ENCODE measurements at places on chromosomes 3 and 15.
A peak's percentile ranks its signal among the peaks of the same experiment; 100 is the strongest.

DNA sequence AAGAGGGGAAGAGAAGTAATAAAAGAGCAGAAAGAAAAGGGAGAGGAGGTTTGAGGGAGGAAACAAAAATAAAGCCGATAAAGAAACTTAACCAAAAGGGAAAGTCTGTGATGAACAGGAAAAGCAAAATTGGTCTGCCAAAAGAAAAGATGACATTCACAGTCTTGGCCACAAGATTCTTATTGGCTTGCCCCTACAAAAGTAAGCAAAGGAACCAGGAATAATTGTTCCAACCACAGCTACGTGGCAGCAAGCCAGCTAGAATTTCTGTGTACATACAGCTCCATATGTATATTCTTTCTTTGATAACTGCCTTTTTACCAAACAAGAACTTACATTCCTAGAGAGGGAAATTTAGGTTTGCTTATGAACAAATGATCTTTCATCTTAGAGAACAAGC is 79.6 kb downstream of the MLH1 start:
- no peak for DNase-seq

- DNase-seq: no peak
Measured at GRCh38 chr15:55872471-55872870, 120.9 kb downstream of the NEDD4 start.

DNA sequence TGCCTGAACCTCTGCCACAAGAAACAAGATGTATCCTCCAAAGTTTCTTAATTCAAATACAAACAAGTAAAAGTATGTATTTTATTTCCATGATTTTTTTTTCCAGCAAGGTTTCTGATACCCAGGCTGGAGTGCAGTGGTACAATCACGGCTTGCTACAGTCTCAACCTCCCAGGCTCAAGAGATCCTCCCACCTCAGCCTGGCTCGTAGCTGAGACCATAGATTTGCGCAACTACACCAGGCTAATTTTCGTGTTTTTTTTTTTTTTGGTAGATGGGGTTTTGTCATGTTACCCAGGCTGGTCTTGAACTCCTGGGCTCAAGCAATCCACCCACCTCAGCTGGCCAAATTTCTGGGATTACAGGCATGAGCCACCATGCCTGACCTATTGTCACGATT is 12.2 kb upstream of the VEPH1 start:
- DNase-seq: no peak

DNA sequence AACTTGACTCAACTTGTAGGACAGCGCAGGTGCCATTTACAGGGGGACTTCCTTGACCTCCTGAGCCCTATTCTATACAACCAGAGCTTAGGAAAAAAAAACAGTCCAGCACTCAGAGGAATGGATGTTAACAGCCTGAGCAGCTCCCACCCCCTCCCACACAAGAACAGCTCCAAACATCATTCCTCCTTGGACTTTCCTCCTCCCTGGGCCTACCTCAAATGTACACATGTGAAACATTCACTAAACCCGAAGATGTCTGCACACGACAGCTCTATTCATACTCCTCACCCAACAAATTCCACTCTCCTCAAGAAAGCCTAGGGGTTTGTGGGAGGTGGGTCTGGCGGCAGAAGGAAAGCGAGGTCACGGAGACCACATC is 503 bp upstream of the ATRIP start:
- no peak for DNase-seq

DNA sequence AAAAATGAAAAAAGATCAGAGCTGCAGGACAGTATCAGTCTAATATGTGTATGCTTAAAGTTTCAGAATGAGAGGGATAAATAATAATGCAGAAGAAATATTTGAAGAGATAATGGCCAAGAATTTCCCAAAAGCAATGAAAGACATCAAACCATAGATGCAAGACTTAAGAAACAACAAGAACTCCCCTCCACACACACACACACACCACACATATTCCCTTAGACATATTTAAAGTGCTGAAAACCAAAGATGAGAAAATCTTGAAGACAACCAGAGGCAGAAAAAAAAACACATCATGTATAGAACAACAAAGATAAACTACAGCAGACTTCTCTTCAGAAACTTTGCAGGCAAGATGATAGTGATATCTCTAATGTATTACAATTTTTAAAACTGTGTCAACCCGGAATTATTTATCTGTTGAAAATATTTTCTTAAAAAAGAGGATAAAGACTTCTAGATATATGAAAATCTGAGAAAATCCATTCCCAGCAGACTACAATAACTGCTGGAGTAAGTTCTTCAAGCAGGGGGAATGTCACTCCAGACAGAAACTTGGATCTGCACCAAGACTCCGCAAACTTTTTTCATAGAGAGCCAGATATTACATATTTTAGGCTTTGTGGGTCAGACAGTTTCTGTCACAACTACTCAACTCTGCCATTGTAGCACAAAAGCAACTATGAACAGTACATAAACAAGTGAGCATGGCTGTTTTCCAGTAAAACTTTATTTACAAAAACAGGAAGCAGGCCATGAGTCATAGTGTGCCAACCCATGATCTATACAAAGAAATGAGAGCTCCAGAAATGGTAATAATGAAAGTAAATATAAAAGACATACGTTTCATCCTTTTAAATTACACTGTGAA is 223.4 kb upstream of the CGNL1 start:
- no peak for DNase-seq

- DNase-seq: no peak
Measured at GRCh38 chr3:41173926-41174885, 25.1 kb upstream of the CTNNB1 start.

DNA sequence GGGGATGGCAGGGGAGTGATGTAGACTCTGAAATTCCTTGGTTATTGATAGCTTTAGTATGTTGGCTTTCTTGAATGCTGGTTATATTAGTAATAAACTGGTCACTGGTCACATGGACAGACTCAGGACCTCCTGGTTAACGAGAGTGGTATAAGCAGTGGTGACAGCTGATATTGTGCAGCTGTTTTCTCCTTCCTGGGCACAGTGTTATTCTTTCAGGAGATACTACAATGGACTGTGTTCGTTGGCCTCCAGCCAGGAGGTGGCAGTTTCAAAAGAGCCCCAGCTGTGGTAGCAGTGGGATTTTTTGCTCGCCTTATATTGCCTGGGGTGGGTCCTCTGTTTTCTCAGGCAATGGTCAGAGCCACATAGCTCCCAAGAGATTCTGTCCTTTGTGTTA is 181.6 kb upstream of the RBMS3 start:
- no peak for DNase-seq

- DNase-seq: no peak
Measured at GRCh38 chr3:103906304-103906703, 1460.4 kb upstream of the ALCAM start.

- peak; percentile 32 for DNase-seq
Measured at GRCh38 chr3:108477511-108478147, 32.8 kb downstream of the MYH15 start.

- DNase-seq: no peak
Measured at GRCh38 chr3:186220911-186221645, 112.2 kb upstream of the ETV5 start.

- no peak for DNase-seq
Measured at GRCh38 chr15:73054417-73054953, 2.2 kb downstream of the NEO1 start.

DNA sequence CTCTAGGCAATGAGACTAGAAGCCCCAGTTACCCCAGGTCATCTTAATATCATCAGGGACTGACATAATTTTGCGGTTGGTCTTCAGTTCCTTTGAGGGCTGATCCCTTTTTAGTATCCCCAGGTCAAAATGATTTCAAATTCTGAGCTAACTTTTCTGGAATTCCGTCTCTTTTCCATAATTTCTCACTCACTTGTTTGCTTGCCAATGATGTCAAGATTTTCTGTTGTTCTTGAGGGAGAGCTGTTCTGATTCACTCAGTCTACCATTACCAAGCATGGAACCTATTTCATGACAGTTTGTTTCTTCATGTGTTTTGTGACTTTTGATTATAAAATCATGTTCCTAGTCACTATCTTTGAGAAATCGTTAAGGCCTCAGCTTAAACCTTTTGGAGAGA is 190.5 kb upstream of the LYSMD4 start:
- no peak for DNase-seq

DNA sequence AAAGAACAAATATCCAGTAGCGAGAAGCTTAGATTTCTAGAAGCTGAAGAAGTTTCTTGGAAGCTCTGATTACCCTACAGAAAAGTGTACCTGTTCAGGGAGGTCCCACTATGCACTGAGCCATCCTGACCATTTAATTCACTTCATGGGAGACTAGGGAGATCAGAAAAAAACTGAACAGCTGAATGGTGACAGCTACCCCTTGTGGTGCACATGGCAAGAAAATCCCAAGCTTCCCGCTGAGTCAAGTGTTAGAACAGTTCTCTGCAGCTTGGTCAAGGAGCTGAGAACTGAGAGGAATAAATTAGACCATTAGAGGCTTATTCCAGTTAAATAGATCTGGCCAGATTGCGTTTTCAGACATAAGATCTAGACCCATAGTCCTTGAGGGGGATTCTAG is 197.2 kb upstream of the VEPH1 start:
- DNase-seq: no peak

GRCh38 chr3:48601622-48601994 is 6.5 kb upstream of the COL7A1 start:
- DNase-seq: no peak

DNA sequence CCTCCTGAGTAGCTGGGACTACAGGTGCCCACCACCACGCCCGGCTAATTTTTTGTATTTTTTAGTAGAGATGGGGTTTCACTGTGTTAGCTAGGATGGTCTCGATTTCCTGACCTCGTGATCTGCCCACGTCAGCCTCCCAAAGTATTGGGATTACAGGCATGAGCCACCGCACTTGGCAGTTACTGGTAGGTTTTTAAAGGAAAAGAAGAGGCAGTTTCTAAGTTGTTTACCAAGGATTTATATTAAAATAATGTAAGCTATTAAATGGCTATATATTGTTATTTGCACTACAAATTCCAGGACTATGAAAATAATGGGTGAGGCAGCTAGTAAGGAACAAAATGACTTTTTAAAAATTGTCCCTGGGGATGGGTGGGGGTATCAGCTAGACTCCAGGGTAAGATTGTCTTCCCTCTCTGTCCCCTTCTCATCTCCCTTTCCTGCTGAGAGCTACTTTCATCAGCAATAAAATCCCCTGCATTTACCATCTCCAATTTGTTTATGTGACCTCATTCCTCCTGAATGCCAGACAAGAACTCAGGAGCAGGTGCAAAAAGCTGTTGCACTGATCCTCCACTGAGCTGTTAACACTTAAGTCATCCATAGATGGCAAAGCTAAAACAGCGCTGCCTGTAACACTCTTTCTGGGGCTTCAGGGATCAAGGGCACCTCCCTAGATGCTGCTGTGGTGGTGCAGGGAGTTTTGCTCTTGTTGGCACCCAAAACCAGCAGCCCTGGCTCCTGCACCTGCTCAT is 165.2 kb downstream of the ZPLD1 start:
- no peak for DNase-seq

GRCh38 chr15:58698887-58699641 is 50.4 kb downstream of the ADAM10 start:
- DNase-seq: no peak

GRCh38 chr3:62070891-62071290 is 302.5 kb downstream of the FEZF2 start:
- DNase-seq: no peak

DNA sequence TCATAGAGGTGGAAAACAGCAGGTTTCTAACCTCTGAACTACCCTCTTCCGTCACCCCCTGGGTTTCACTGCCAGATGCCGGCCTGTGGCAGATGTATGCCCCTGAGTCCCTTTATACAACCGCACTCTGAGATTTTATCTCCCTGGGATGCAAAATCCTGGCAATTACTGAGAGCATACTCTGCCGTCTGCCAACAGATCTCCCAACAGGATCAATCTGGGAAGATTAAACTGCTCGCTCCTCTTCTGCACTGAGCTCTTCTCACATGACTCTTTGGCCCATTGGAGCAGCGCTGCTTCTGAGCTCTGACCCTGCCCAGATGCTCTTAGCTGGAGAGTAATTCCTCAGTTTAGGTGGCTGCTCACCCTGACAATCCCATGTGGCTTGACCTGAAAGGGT is 133.2 kb downstream of the LIPC start:
- no peak for DNase-seq

DNA sequence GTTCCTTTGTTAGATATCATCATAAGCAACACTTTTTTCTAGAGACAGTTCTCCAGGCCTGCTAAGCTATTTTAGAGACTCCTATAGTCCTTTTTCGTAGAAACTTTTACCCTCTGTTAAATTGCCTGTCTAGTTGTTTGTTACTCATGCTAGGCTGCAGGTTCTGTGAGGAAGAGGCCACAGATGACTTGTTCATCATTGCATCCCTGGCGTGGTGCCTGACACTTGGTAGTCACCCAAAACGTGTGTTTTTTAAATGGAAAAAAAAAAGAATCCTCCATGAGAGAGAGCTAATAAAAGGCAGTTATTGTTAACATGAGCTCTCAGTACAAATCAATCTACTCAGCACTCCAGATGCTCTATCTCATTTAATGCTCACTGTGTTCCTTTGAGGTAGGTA is 35.1 kb downstream of the CCDC54 start:
- DNase-seq: no peak

GRCh38 chr15:74657846-74658245 is 38.0 kb downstream of the EDC3 start:
- no peak for DNase-seq

DNA sequence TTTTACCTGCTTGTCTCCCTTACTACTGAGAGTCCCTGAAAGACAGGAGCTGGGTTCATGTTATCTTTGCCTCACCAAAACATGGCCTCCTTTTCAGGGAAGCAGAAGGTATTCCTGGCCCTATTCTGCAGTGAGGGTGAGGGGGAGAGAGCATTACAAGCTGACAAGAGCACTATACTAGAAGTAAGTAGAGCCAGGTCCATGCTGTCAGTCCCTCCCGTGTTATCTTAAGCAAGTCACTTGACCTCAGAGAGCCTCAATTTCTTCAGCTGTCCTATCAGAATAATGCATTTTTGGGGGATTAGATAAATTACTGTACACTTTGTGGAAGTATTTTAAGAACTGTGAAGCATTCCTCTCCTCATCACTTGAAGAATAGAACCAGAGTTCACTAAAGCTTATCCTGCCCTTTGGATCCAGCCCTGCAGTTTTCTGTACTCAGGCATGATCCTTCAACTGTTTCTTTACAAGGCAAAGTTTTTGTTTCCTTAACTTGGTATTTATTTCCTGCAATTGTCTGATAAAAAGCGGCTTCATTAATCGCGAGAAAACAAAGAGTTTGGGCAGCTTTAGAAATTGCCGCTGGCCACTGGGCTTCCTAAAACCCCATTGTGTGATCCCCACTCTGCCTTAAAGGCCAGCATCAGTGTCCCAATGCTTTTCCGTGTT is 213.9 kb downstream of the CDIN1 start:
- DNase-seq: no peak

DNA sequence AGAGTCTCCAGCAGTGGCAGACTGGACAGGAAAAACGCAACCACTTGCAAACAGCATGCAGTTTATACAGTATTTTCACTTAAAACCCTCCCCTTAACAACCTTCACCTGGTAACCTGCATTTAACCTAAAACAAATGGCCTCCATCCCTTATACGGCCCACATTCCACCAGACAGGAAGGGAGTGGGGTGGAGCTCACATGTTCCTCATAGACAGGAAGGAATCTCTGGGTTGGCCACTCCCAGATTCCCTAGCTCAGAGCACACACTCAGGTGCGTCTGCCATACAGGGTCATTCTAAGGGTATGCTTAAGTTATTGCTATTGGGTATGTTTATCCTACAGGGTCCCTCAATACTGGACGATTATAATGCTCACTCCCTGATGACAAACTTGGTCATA is 16.8 kb upstream of the ABHD2 start:
- no peak for DNase-seq

Data from stimulated activated CD4-positive, alpha-beta T cell treated with anti-CD3 and anti-CD28 coated beads, Interleukin-12 subunit alpha, Interleukin-12 subunit beta, amount 100 ng/mL, for 48 hours (primary cell).